ENCODE measurements at places on chromosomes 3 and 15. TPM values are rescaled to one million over a fixed set of nuclear protein-coding genes. Genes with fewer than 3 reads are reported as not detected.

ATP13A5 gene
- total RNA-seq = not detected

BSN gene
- 0.27 TPM for total RNA-seq

RASGRF1 gene
- total RNA-seq = not detected

PEX5L gene
- 0.24 TPM for total RNA-seq

ALPK3 gene
- 114 TPM for total RNA-seq

GOLGA8T gene
- total RNA-seq = not detected

IMPG2 gene
- 0.11 TPM for total RNA-seq

SOX14 gene
- not detected for total RNA-seq

RETNLB gene
- not detected for total RNA-seq

FOXL2NB gene
- not detected for total RNA-seq

DNA sequence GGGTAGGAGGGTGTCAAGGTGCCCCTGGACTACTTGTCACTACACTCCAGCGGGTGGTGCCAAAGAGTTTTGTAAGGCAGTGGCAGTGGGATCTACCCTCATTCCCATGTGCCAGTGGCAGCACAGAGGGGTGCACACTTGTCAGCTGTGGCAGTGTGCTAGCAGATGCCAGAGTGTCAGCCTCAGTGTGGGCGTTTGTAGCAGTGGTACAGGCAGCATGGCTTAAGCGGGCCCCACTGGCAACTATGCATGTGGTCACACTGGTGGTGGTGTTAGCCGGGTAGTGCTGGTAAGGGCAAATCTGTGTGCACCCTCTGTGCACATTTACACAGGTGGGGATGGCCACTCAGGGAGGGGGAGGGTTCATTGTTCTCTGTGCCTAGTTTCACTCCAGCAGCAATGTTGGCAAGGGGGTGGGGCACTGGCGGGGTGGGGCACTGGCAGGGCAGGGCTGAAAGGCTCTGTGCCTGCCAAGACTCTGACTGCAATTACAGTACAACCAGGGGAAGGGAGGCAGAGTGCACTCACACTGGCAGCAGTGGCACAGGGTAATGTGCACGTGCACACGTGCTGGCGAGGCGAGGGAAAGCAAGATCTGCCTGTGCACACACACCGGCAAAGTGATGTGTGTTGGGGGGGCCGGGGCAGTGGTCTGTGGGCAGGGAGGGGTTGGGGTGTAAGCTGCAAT is 31.8 kb downstream of the MYO9A start:
- DNase-seq = peak; percentile 40

DNA sequence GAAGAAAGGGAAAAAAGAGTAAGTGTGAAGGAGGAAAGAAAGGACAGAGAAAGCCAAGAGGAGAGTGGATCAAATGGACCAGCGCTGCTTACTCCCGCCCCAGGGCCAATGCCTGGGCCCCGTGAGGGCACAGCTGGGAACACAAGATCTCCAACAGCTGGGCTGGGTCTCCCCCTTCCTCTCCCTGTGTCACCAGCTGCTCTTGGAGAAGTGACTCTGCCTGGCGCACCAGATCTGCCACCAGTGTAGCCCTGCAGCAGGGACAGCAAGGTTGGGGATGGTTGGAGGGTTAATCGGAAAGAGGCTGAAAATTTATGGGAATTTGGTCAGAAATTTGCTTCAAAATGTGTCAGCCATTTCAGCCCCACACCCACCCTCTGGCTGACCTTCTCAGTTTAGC is 8.4 kb downstream of the CDAN1 start:
- DNase-seq = no peak

DNA sequence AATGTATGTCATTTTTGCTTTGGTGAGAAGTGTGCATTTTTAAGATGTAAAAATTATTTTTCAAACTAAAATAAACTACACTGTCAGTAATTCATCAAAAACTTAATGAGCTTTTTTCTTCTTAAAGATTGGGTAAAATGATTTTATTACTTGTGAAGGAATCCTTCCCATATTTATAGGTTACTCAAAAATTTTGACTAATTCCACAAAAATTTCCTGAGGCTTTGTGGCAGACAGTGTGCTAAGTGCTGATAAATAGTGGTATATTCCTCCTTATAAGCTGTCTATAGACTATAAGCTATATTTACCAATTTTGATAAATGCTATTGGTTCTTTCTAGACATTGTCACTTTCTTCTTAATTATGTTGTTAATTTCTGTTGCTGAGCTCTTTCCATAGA is 284.5 kb upstream of the SEMA6D start:
- DNase-seq = no peak

- DNase-seq = peak; percentile 60
These were observed 591.5 kb upstream of the CFAP20DC start for GRCh38 chr3:59641169-59641899.

DNA sequence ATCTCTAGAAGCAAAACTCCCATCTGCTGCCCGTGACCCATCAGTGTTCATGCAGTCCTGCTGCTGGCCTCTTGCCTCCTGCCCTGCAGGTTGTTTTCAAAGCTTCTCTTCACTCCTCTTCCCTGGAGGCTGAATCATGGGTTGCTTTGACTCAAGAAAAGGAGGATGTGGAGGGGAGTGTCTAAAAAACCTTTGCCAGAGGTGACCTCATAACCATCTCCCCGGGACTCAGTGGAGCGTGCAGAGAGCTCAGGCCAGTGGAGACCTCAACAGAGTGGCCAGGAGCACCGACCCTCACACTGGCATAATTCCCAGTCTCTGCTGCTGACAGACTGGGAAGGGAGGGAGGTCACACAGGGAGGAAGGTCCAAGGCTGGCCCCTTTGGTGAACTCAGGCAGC is 60.9 kb upstream of the ITGA11 start:
- peak; percentile 65 for DNase-seq

GRCh38 chr3:41701191-41701698 is 260.7 kb downstream of the ULK4 start:
- DNase-seq = no peak

DNA sequence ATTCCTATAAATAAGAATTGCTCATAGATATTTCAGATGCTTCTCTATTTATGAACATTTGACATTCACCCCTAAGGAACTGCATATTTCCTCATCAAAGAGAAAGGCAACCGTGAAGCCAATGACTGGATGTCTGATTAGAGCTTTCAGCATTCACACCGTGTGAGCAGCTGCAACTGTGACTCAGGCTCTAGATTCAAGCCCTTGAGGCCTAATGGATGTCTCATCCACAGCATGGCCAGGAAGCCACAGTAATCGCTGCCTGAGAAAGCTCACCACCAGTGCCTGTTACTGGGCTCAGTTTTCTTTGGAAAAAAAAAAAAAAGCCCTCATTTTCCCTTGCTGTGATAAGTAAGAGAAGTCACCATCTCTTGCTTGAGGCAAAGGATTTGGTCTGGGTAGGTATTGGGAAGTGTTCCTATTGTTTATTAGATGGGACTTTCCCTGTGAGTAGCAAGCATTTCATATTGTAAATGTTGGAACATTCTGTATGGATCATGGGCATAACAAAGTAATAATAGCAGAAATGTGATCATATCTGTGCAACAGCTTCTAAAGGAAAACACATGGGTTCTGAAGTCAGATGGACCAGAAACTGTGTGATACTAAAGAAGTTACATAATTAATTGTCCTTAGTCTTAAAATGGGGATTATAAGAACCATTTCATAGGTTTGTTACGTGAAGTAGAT is 783.7 kb downstream of the AGBL1 start:
- DNase-seq = no peak

DNA sequence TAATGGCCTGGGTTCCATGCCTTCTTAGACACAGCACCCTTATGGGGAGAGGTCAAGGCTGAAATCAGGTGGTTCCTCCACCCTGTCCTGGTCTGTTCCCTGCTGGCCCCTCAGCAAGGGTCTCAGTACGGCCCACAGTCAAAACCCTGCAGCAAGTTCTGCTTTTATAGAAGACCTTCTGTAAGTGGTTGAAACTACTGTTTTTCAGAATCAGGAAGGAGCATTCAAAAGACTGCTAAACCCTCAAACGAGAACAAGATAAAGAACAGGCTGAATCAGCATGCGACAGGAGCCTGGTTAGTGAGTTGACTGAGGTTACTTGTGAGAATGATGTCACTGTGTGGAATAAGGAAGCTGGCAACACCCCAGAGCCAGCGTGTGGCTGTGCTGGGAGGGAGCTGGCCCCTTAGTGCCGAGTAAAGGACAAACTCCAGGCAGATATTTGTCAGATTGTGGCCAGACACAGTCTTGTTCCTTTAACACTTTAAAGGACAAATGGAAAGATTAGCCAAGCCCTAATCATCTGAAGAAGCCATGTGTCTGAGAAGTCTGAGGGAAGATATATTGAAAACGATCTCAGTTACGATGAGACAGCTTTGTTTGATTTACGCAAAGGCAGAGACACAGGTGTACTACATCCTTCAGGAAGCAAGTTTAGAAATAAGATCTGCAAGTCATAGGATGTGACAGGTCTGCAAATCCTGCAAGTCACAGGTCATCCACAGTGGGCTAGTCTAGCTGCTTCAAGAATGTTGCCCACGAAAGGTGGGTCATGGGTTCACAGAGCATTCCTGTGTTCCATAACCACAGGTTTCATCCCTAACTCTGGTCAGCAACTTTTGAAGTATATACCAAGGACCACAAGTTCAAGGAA is 54.0 kb downstream of the B3GNT5 start:
- DNase-seq = peak; percentile 87

- peak; percentile 57 for DNase-seq
These were observed 8.2 kb downstream of the SLC6A6 start for GRCh38 chr3:14410503-14411165.

- no peak for DNase-seq
These were observed 56.0 kb upstream of the AGTR1 start for GRCh38 chr3:148641722-148642121.

- no peak for DNase-seq
These were observed 23.2 kb downstream of the NRG4 start for GRCh38 chr15:75989045-75989444.

DNA sequence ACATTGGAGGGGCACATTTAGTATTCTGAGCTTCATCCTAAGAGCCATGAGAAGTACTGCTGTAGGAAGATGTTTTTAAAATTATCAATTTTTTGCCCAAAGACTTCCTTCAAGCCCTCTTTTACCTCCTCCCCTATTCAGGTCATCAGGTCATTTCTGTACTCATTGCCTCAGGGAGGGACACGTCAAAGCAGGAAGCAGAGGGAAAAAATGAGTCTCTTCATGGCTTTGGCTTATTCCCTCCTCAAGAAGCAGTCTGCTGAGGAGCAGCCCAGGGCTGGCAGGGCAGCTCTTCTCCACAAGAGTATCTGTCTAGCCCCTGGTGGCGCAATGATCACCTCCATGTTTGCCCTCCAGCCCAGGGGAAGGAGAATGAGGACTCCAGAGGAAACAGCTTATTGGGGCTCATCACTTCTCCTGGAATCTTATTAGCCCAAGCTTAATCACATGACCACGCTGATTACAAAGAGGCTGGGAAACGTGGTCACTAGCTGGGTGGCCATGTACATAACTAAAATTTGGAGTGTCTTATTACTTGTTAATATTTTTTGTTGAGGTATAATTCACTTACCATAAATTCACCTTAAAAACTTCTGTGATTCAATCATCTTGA is 44.2 kb upstream of the GATA2 start:
- no peak for DNase-seq

- DNase-seq = no peak
These were observed 253.2 kb downstream of the BBX start for GRCh38 chr3:107775974-107776373.

- DNase-seq = no peak
These were observed 125.6 kb downstream of the ETFA start for GRCh38 chr15:76185716-76186115.

DNA sequence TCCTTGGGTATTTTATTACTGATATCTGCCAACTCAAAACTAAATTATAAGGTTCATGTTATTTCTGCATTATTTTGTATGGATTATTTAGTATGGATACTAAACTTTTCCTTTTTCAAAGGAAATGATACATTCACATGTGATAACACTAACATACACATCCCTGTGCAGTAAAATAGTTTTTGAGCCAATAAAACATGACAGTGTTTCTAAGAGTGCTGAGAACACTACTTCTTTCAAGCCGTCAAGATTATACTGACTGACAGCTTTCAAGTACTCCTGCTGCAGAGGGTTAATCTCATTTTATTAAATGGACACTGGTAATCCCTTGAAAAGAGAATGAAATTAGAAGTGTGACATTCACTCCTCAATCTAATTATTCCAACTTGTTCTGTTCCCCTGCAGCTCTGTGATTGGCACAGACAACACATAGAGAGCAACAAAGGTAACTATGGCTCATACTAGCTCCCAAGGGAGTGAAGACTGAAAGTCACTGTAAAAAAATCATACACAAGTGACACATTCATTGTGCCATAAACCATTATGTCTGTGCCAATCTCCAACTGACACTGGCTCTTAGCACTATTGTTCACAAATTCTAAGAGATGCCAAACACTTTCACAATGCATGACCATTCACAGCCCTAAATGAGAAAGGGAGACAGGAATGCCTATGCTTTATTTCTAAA is 468.6 kb downstream of the SHQ1 start:
- DNase-seq = no peak

- no peak for DNase-seq
These were observed 33.0 kb upstream of the ARL14 start for GRCh38 chr3:160643994-160644393.

DNA sequence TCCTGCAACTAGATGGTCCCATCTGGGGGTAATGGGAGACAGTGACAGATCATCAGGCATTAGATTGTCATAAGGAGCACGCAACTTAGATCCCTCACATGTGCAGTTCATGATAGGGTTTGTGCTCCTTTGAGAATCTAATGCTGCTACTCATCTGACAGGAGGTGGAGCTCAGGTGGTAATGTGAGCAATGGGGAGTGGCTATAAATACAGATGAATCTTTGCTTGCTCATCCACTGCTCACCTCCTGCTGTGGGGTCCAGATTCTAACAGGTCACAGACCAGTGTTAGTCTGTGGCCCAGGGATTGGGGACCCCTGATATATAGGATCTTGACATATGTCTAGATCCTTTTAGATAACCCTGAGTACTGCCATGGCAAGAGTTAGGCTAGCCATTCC is 52.7 kb downstream of the RASGRF1 start:
- no peak for DNase-seq

- no peak for DNase-seq
These were observed 29.6 kb downstream of the MYL3 start for GRCh38 chr3:46833346-46834300.

GRCh38 chr3:188916934-188917401 is 254.8 kb upstream of the TPRG1 start:
- no peak for DNase-seq

- no peak for DNase-seq
These were observed 30.4 kb downstream of the LRRC2 start for GRCh38 chr3:46535746-46536145.

- no peak for DNase-seq
These were observed 660.9 kb upstream of the CBLB start for GRCh38 chr3:106529738-106530137.

- no peak for DNase-seq
These were observed 391.4 kb upstream of the DPH6 start for GRCh38 chr15:35937380-35937779.

DNA sequence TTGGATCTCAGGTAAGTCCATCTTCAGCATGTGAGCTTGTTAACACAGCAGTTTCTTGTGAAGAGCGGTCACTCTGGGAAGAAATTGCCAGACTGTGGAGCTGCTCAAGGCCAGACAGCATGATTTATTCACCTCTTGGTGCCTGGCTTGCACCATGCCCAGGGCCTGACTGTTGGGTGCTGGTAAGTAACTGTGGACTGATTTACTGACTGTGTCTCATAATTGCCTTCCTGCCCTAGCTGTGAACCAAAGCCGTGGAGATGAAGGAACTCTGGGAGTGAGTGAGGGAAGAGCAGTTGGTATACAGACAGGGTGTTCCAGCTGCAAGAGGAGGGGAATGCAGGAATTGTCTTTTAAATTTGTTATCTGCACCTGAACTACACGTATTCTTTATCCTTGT is 18.5 kb upstream of the WNT7A start:
- no peak for DNase-seq

- no peak for DNase-seq
These were observed 727.1 kb downstream of the ROBO1 start for GRCh38 chr3:79040701-79041100.
